ENCODE measurements at places on chromosomes 5 and 9. TPM values are rescaled to one million over a fixed set of nuclear protein-coding genes. Genes with fewer than 3 reads are reported as not detected.

The ERMP1 gene
- 14.5 TPM for total RNA-seq

GRCh38 chr5:150001660-150002486, 1.3 kb downstream of the HMGXB3 start:
- no peak for DNase-seq

DNA sequence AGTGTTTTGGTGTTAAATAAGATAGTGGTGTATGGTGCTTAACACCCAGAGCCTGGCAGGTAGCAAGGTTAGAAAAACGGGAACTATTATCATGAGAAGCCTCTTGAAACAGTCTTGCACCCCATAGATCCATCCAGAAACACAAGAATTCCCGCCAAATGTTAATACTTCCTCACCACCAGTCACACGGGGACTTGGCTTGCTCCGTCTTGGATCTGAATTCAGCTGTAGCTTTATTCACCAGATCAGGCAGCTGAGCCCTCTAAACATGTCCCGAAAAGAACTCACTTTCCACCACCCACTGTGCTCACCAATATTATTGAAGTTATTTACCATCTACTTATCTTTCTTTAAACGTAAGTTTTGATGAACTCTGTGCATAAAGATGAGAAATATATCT, 101.6 kb upstream of the PTPN3 start:
- DNase-seq: no peak

DNA sequence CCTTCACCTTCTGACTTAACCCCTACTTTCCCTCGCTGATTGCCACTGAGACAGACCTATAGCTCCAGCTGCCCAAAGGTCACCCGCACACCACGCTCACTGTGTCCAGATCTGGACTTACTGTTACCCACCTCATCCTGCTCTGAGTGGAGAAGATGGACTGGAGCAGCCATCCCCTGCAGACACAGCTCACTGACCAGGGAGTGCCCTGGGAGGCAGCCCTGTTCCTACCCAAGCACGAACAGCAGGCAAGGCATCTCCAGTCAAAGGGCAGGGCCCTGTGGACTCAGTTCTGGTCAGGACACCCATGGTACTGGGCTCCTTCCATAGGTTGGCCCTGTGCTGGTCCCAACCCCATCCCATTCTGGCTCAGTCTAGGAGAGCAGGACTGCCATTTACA, 9.5 kb upstream of the BARX1 start:
- no peak for DNase-seq

DNA sequence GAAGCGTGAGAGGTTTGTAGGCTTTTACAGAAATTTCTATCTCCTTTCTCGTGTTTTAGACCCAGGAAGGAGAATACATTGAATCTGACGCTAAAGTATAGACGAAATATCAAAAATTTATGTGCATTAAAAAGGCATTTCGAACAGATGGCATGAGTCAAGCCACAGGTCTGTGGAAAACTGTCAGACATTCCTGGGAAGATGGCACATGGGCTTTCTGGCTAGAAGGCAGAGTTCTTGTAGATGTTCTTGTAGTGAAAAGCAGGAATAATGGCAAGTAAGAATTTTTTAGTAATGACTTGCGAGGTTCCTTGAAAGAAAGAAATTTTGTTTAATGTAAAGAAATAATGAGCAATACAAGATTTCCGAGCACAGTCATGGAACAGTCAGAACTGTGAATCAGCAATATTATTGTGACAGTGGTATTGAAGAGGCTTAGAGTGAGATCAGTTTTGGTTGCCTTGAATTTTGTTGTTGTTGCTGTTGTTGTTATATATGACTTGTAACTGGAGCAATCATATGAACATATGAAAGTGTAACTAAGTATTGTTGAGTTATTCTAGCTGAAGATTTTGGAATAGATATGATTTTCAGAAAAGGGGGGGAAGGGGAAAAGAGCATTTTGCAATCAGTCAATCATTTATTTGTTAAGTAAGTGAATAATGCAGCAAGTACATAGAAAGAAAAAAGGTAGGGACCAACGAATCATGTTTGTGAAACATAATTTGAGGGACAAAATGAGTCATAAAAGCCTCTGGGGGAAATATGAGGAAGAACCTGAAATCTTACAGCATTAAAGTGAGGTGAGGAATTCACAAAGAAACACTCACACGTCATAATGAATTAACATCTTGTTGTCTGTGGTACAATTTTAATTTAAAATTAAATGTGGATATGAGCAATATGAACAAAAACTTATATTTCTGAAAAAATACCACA, 339.0 kb upstream of the CTNND2 start:
- no peak for DNase-seq

DNA sequence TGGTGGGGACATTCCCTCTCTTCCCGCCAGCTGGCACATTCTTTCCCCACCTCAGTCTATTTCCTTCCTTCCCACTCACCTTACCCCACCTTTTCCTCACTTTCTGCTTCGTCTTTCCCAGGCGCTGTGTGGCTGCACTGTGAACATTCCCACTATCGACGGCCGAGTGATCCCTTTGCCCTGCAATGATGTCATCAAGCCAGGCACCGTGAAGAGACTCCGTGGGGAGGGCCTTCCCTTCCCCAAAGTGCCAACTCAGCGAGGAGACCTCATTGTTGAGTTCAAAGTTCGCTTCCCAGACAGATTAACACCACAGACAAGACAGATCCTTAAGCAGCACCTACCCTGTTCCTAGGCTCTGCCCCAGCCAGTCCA, 7.3 kb downstream of the DNAJB5 start:
- no peak for DNase-seq

DNA sequence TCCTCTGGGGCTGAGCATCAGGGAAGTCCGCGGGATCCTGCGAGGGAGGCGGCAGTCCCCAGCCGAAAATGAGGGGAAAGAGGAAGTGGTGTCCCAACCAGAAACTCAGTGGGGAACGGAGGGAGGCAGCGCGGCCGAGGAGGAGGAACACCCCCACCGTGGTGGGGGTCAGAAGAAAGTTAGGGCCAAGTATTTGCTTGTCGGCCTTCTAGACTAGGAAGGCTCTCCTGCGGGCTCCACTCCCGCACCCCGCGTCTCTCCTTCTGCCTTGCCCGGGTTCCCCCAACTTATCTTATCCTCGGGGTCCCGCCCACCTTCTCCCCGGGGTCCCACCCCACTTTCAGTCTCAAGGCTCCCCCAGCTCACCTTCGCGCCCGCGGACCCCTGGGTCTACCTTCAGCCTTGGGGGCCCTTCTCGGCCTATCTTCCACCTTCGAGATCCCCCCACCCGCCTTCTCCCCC, 557 bp upstream of the PHF2 start:
- DNase-seq: no peak

DNA sequence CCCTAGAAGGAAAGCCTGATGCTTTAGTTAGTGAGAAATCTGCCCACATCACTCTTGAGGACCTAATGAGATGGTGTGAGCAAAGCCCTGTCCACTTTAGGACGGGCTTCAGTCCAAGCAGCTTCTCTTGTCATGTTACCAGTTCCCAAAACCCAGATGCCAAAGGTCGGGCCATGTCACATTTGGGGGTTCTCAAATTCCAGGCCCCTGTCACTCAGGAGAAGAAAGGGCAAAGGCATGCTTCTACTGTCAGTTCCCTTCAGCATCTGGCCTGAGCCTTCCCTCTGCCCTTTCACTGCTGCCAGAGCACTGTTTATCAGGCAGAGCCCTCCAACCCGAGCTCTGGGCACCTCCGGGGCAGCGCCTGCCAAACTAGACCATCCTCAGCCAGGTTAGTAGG, 556.0 kb downstream of the BNC2 start:
- no peak for DNase-seq

The RICTOR gene
- total RNA-seq: 35.6 TPM

The PLAC8L1 gene
- not detected for total RNA-seq

DNA sequence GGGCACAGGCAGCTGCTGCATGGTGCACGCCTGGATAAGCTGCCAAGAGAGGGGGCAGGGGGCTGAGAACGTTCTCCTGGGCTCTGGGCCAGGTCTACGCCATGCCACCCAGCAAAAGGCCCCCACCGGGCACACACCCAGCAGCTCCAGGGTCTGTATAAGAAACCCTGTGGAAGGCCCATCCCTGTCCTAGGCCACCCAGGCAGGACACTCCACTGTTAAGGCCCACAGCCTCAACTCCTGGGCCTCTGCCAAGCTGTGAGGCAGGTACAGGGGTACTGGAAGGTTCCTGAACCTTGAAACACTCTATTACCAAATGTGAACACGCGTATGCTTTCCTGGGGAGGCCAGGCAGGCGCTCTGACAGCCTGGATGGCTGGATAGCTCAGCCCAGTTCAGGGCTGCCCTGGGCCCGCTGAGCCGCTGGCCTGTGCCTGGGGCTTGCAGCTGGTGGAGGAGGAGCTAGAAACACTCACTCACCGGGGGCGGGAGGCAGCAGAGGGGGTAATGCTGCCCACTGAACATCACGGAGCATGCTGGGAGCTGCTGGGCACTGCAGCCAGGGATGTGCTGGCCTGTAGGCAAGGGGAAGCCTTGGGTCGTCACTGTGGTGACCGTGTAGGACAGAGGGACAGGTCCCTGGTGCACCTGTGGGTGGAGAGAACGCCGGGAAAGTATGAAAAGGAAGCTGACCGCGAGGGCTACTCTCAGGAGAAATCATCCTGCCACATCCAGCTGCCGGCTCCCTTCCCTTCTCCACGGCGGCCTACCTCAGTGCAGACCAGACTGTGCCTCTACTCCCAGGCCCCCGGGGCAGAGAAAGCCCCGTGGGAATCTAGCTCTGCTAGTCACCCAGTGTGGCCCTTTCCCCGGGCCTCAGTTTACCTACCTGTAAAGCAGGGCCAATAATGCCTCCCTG, 6.0 kb downstream of the RNF44 start:
- DNase-seq: no peak

GRCh38 chr9:36764364-36765076, 191.8 kb downstream of the MELK start:
- DNase-seq: no peak

- DNase-seq: no peak
These were observed 56.8 kb downstream of the PRELID2 start for GRCh38 chr5:145778144-145778900.

GRCh38 chr5:82386576-82386975, 108.4 kb upstream of the RPS23 start:
- DNase-seq: no peak

GRCh38 chr5:9544502-9545135, 1.3 kb downstream of the SEMA5A start:
- peak; percentile 19 for DNase-seq

DNA sequence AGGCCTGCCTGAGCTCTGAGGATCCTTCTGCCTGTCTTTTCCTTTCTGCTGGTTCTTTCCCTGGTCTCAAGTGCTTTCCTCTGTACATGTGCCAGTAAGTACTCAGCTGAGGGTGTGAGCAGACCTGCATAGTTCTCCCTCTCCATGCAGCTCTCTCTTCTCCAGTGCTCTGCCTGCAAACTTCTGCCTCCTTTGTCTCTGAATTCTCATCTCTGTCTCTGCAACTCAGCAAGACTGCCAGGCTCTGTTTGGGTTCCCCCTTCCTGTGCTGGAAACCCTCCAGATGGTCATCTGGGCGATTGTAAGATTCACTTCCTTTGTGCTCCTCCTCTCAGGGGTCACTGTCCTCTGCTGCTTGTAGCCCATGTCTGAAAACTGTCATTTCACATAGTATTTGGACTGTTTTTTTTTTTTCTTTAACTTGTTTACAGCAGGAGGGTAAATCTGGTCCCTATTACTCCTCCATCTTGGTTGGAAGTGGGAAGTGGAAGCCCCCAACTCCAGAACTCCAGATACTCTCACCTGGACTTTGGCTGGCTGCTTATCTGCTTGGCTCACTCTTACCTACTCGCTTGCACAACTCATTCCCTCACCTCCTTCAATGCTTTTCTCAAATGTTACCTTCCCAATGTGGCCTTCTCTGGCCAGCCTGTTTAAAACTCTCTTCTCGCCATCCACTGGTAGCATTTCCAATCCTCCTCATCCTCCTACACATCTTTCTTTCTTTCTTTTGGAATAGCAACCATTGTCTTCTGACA, 175.3 kb upstream of the TBC1D2 start:
- DNase-seq: no peak

The OR13C4 gene
- not detected for total RNA-seq

The FGD3 gene
- total RNA-seq: 9.9 TPM

DNA sequence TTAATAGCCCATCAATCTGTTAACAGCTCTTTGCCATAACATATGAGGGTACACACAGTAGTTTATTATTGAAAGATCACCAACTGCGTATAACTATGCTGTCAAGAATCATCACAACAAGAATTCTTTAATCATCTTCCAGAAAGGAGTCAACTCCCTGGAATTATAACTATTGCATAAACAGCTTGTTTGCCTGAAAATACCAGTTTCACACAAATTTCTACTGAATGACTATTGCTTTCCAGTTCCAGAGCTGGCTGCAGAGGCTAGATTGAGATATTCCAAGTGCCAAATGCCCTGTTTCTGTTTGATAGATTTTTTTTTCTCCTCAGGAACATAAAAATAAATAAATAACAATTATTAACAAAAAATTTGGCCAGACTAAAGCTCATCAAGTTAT, 444.7 kb downstream of the TLE1 start:
- DNase-seq: no peak

DNA sequence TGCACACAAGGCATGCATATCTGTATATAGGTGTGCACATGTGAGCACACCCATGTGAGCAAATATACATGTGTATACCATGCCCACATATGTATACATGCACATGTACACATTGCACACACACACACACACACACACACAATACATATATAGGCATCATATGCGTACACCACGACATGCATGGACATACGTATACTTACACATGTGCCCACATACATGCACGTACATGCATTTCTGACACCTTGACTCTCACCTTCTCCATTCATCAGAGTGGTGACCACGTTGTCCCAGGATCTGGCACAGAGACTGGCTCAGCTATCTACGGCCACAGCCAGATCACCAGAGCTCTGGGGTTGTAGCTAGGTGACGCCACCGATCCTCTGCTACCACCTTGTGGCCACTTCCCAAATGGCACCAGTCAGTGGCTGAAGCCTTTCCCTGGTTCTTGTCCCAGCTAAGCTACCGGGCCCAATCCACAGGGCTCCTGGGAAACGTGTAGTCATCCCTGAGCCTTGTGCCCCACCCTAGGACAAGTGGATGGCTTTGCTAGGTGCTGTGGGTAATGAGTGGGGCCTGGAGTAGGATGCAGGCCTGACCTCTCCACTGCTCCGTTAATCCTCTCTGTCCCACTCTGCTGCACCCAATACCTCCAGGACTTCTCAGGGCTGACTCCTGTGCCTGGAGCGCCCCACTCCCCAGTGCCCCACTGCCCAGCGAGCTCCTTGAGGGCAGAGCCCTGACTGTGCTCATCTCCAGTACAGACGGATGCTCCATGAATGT, 194.4 kb downstream of the RGS3 start:
- no peak for DNase-seq

- no peak for DNase-seq
These were observed 1.2 kb downstream of the TEK start for GRCh38 chr9:27110181-27110580.

DNA sequence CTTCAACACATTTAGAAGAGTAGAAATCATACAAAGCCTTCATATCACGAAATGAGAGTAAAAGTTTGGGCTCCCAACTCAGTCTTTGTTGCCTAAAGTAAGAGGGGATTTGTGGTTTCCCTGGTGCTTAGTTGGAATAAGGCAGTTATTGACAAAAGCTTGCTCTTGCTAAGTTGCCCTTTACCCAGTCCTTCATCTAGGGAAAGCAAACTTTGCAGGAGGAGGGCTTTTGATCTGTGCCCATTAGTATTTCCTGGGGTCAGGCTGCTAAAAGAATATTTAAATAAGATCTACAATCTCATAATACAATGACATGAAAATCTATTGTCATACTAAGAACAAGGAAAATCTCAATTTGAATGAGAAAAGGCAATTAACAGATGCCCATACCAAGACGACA, 84.1 kb upstream of the ACO1 start:
- DNase-seq: no peak

The GNG10 gene
- 66.1 TPM for total RNA-seq

- DNase-seq: no peak
These were observed 21.2 kb downstream of the ADAM19 start for GRCh38 chr5:157554179-157555036.
